ENCODE measurements at places on chromosomes 6 and 20. TPM values are rescaled to one million over a fixed set of nuclear protein-coding genes. Genes with fewer than 3 reads are reported as not detected.

Gene SNX9
- total RNA-seq, result 31.6 TPM

Gene ABHD16B
- total RNA-seq, result not detected

Gene ADGRF5
- total RNA-seq, result not detected

Gene HTR1B
- total RNA-seq, result not detected

- no peaks in the 10 kb centered on the region for H3K4me1 ChIP-seq
- H3K36me3 ChIP-seq, result no peaks in the 10 kb centered on the region
- no peaks in the 10 kb centered on the region for H3K27me3 ChIP-seq
- DNase-seq, result no peak
- no peak overlapping the region for H3K27ac ChIP-seq
Observed at GRCh38 chr20:15834857-15835256, 738.4 kb downstream of the KIF16B start.

DNA sequence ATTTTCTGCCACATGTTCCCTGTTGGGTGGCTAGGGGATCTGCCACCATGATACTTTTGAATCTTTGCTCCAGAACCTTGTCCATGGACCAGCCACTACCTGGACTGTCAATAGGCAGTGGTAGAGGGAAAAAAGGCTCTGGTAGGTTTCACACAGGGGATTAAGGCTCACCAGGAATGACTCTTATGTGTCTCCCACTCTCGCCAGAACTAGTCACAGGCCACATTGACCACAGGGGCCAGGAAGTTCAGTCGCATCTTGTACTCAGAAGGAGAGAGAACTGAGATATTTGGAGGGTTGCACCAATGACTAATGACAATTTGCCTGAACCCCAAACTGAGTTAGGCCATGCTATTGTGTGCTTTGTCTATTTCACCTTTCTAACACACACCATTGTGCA is 23.6 kb upstream of the APCDD1L start:
- no peaks in the 10 kb centered on the region for H3K4me1 ChIP-seq
- no peaks in the 10 kb centered on the region for H3K27me3 ChIP-seq
- H3K36me3 ChIP-seq, result no peaks in the 10 kb centered on the region

- H3K4me1 ChIP-seq, result no peaks in the 10 kb centered on the region
- no peak overlapping the region for H3K4me3 ChIP-seq
- no peaks in the 10 kb centered on the region for H3K36me3 ChIP-seq
- H3K27me3 ChIP-seq, result no peaks in the 10 kb centered on the region
- no peak overlapping the region for H3K27ac ChIP-seq
- DNase-seq, result no peak
Observed at GRCh38 chr6:69232911-69233448, 563.8 kb downstream of the LMBRD1 start.

DNA sequence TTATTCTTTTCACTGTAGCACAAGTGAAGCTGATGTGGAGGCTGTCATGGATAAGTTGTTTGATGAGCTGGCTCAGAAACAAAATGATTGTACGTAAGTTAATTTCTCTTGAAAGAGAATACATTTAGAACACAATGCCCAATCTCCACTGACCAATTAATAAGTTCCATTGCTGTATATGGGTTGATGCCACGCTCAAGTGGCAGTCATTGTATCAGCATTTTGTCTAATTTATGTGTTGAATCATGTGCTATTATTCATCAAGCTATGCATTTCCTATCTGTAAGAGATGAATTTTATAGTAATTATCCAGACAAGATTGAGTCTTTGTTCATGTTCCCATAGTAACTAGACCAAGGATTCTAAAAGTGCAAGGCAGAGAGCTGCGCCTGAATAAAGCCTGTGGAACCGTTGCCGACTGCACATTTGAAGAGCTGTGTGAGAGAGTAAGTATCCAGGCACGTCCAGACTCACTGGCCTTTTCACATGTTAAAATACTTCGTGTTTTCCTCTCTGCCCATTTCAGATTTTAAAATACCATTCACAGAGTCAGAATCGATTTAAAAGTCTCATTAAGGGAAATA is 83.8 kb upstream of the FOXO3 start:
- no peak for DNase-seq
- no peaks in the 10 kb centered on the region for H3K36me3 ChIP-seq
- no peaks in the 10 kb centered on the region for H3K4me1 ChIP-seq
- H3K27ac ChIP-seq, result no peak overlapping the region
- no peak overlapping the region for H3K4me3 ChIP-seq
- no peaks in the 10 kb centered on the region for H3K27me3 ChIP-seq

GRCh38 chr6:71383901-71384489 is 95.4 kb downstream of the OGFRL1 start:
- H3K27ac ChIP-seq, result no peak overlapping the region
- H3K36me3 ChIP-seq, result no peaks in the 10 kb centered on the region
- H3K4me3 ChIP-seq, result no peak overlapping the region

DNA sequence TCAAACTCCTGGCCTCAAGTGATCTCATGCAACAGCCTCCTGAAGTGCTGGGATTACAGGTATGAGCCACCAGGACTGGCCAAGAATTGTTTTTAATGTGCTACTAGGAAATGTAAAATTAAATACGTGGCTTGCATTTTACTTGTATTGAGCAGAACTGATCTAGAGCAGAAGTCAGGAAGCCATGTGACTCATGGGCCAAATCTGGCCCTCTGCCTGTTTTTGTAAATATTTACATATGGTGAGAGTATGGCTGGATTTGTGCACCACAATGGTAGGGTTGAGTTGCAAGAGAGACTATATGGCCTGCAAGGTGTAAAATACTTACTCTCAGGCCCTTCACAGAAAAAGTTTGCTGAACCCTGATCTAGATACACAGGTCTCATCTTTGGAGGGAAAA is 75.8 kb downstream of the LAMP5 start:
- peaks cover 1% of the 10 kb centered on the region for H3K27me3 ChIP-seq
- no peak for DNase-seq
- H3K36me3 ChIP-seq, result no peaks in the 10 kb centered on the region

DNA sequence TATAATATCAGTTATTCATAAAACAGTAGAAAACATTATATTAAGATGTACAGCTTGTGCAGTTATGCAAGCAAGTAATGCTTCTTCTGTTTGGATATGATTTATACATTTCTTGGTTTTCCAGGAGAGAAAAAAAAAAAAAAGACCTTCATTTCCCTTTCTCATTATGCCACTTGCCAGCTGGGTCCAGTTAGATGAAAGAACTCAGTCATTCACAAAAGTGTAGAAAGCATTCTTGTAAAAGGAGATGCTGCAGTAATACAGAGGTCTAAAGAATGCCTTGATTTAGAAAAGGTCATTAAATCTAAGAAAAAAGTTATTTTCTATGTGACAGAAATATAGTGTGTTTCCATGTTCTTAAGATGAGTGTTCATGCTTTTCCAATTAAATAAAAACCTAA is 7.4 kb downstream of the PDE7B start:
- no peaks in the 10 kb centered on the region for H3K27me3 ChIP-seq
- no peaks in the 10 kb centered on the region for H3K36me3 ChIP-seq
- H3K4me3 ChIP-seq, result no peak overlapping the region
- H3K27ac ChIP-seq, result no peak overlapping the region
- no peak for DNase-seq
